ENCODE measurements at places on chromosomes 1 and 21.
A peak's percentile ranks its signal among the peaks of the same experiment; 100 is the strongest.

DNA sequence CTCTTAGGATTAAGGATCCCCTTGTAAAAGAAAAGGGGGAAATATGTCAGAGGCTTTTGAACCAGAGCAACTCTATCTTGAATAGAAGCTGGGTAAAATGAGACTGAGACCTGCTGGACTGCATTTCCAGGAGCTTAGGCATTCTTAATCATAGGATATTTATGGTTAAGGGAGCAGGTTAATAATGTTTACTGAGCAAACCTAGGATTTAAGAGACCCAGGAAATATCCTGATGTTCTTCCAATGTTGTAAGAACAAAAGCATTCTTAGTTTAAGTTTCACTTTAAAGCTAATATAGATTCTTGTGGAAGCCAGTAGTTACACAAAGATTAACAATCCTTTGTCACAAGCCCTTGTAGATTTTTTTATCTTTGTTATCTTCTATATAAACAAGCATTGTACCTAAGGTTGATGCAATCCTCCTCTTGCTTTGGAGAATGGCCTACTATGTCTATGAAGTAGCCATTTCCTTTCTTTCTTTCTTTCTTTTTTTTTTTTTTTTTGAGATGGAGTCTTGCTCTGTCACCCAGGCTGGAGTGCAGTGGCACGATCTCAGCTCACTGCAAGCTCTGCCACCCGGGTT lies 570.2 kb upstream of the BEND5 start:
- DNase-seq: no peak

DNA sequence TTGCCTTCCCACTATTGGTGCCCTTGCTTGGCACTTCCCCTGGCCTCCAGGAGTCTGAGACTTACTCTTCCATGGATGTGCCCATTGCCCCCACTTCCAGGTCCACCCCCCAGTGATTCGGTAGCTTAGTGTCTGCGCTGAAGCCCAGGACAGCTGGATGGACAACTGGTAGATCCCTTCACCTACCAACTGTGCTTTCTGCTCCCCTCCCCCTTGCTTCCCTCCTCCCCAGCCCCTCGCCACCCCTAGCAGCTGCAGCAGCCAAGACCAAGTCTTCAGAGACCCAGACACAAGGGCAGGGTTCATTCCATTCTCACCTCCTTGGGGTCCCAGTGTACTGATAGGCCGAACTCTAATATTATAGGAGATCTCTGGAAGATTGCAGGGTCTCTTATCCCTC lies 6.9 kb downstream of the LMNA start:
- DNase-seq: no peak

DNA sequence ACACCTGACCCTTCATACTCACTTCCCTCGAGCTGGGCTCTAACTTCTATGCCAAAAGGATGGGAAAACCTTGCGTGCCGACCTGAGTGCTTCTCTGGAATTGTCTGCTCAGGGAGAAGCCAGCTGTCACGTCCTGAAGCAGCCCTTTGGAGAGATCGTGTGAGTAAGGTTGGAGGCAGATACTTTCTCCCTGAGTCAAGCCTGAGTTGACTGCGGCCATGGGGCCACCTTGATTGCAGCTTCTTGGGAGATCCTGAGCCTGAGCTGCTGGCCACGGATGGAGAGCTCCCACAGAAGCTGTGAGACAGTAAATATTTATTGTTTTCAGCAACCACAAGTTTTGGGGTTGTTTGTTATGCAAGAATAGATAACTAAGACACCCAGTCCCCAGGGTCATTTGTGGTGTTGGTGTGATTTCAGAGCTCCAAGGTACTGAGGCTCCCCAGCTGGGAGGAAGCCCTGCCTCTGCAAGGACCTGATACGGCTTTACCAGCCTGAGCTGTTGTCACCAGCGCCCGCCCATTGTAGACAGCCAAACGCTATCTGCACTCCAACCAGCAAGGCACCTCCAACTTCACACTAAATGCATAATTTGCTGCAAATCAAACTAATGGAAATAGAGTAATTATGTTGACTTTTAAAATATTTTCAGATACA lies 531.6 kb downstream of the PTPRU start:
- DNase-seq: no peak

- no peak for DNase-seq
Measured at GRCh38 chr1:228554107-228554506, 66.9 kb downstream of the RNF187 start.

DNA sequence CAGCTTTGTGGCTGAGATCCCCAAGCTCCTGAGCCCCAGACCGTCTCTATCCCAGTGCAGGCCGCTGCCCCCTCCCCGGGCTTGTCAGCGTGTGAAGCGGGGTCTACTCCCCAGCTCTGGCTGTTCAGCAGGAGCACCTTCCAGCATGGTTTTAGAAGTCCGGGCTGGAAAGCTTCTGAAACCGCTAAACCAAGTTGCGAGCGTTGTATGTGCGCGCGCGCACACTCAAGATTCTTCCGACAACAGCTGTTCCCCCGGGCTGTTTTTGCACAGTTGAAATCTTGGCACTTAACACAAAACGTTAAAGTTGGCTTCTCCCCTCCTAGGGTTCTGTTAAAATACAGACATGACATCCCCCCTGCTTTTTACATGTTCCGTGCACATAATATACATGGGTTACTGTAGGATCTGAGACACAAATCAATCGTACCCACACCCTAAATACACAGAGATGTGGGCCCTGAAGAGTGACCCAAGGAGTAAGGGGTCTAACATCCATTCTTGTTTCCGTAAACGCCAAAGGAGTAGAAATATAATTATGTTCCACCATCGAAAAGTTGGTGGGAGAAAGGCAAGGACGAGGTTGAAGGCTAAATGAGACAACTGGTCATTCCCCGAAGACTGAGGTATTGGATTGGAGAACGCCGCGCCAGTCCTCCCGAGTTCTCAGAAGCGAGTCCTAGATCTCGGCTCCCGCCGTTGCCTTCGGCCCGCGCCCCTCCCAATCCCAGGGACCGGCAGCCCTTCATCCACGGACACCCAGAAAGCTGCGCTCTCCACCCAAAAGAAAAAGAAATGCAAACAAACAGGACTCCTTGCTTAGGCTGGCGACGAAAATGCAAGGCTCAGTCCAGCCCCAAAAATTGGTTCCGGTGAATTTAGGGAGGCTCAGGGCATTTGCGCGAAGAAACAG lies 1.3 kb downstream of the TBX15 start:
- no peak for DNase-seq

DNA sequence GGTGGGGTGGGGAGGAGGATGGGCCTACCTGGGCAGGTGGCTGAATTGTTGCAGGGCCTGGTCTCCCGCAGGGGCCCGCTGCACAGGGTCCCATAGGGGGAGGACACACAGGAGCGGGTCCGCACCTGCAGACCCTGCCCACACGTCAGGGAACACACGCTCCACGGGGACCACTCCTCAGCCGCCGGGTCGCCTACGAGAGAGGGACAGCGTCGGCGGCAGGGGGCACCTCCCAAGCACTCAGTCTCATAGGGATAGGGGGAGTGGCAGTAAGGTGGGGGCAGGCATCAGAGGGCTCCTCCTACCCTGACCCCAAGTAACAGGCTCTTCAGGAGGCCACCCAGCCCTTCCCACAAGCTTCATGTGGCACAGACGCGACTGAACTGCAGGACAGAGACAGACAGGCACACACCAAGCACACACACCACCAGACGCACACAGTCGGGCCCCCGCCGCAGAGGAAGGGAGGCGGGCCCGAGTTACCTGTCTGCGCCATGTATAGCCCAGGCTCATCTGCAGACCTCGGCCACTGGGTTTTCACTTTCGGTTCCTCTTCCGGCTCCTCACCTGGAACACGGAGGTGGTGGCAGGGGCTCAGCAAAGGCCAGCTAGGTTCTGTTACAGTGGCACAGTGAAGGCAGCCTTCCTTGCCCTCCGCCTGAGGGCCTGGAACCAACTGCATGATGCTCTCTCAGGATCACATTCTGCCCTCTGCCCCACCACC lies 19.8 kb downstream of the ADGRB2 start:
- no peak for DNase-seq

GRCh38 chr1:12188115-12188514 lies 21.3 kb downstream of the TNFRSF1B start:
- no peak for DNase-seq

GRCh38 chr1:89936694-89937093 lies 58.2 kb upstream of the ZNF326 start:
- no peak for DNase-seq

GRCh38 chr1:239262538-239262937 lies 123.8 kb upstream of the CHRM3 start:
- DNase-seq: no peak

- DNase-seq: peak; percentile 32
Measured at GRCh38 chr1:218171302-218171893, 113.7 kb upstream of the RRP15 start.

DNA sequence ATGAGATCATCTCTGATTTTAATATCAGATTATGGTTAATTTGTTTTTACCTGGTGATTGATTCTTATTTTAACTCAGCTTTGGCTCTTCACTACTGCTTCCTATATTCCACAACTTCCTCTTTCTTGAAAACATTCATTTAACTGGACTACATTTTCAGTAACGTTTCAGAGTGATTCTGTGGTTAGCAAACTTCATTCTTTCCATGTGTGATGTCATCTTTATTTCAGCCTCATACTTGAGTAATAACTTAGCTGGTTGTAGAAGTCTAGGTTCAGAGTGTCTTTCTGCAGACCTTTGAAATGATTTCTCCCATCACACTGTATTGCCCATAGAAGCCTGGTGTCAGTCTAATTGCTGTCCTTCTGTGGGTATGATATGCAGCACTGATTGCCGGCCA lies 36.0 kb upstream of the SLC35F3 start:
- no peak for DNase-seq

- no peak for DNase-seq
Measured at GRCh38 chr1:201476670-201477344, 7.8 kb upstream of the PHLDA3 start.

GRCh38 chr1:162003830-162004215 lies 19.8 kb downstream of the OLFML2B start:
- no peak for DNase-seq

- DNase-seq: no peak
Measured at GRCh38 chr1:46181343-46182260, 5.3 kb upstream of the P3R3URF start.

GRCh38 chr1:57857809-57858208 lies 433.9 kb upstream of the DAB1 start:
- DNase-seq: no peak

GRCh38 chr1:160004425-160004824 lies 27.4 kb downstream of the PIGM start:
- DNase-seq: no peak

GRCh38 chr1:61110554-61110953 lies 28.2 kb downstream of the NFIA start:
- DNase-seq: no peak

GRCh38 chr21:31184459-31184858 lies 146.2 kb upstream of the KRTAP19-8 start:
- no peak for DNase-seq

DNA sequence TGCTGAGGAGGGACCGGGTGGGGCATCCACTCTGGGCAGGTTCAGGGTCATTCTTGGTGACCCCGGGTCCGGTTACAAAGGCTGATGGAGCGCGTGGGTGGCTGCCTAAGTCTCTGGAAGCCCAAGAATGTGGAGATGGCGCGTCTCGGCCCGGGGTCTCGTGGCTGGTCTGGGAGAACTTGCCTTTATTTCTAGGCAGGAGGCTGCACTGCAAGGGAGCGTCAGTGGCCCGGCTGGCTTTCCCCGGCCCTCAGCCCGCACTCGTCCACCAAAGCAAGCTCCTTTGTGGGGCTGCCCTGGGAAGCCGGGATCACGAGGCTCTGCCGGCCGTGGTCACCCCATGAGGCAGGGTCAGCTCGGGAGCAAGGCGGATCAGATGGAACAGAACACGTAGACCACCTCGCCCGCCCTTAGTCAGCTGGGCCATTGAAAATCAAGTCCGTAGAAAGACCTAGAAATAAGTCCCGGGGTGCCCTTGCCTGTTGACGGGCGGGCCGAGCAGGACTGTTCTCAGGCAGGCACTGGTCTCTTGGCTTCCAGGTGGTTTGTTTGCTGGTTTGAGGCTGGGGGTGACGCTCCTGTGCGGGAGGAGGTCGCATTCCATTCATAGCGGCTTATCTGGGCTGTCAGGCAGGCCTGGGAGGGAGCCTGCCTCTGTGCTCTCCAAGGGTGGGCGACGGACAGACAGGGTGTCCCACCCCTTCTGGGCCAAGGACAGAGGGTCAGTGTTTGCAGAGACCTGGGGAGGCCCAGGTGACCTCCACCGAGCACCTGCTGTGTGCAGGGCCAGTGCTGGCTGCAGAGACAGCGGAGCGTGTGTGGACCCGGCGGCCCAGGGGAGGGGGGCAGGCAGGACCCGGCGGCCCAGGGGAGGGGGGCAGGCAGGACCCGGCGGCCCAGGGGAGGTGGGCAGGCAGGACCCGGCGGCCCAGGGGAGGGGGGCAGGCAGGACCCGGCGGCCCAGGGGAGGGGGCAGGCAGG lies 25.8 kb downstream of the COL18A1 start:
- peak; percentile 78 for DNase-seq

- no peak for DNase-seq
Measured at GRCh38 chr1:185676969-185677368, 57.2 kb upstream of the HMCN1 start.

GRCh38 chr21:45511661-45512431 lies 30.4 kb downstream of the SLC19A1 start:
- no peak for DNase-seq

- DNase-seq: no peak
Measured at GRCh38 chr1:241181471-241181870, 175.5 kb downstream of the RGS7 start.

DNA sequence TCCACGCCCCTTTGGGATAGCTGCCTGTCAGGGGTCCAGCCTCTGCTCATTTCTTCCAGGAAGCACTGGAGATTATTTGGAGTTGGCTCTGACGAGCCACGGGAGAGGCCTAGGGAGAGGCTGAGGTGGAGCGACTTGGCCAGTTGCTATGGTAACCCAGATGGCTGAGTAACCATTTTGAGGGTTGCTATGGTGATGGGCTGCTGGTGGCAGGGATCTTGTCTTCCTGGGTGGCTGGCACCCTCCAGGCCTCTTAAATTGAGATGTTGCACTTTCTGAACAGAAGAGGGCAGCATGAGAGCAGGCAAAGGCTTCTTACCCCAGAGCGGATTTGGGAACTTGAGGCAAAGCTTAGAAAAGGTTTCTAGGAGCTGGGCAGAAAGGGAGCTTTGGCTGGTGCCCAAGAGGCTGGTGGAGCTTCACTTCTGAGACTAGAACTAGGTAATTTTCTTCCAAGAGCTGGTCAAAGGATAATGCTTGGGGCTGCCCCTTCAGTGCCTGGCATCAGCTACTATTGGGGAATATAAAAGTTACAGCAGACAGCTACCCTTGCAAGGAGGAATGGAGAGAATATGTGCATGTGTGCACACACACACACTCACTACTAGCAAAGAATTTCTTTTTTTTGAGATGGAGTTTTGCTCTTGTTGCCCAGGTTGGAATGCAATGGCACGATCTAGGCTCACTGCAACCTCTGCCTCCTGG lies 72.5 kb downstream of the NDUFS5 start:
- DNase-seq: peak; percentile 95

Measured in neuronal stem cell (in vitro differentiated cells).